ENCODE measurements at places on chromosomes 3 and 15.

GRCh38 chr15:63545520-63545919 is 41.1 kb downstream of the USP3 start:
- DNase-seq = no peak

DNA sequence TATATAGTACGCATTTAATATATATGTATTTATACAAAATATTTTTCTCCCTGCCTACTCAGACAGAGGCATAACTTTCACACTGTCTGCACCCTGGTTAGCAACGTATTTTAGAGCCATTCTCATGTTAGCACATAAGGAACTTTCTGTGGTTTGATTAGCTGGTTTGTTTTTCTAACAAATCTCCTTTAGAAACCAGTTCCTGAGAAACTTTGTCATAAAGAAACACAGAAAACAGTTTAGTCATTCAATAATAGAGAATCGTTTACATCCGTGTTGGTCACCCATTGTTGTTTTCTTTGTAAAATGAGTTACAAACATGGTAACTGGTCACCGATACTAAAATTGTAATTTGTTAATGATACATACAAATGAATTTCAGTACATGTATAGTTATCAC is 5.9 kb upstream of the NGRN start:
- no peak for DNase-seq

GRCh38 chr15:49215768-49216739 is 46.0 kb downstream of the GALK2 start:
- DNase-seq = no peak

DNA sequence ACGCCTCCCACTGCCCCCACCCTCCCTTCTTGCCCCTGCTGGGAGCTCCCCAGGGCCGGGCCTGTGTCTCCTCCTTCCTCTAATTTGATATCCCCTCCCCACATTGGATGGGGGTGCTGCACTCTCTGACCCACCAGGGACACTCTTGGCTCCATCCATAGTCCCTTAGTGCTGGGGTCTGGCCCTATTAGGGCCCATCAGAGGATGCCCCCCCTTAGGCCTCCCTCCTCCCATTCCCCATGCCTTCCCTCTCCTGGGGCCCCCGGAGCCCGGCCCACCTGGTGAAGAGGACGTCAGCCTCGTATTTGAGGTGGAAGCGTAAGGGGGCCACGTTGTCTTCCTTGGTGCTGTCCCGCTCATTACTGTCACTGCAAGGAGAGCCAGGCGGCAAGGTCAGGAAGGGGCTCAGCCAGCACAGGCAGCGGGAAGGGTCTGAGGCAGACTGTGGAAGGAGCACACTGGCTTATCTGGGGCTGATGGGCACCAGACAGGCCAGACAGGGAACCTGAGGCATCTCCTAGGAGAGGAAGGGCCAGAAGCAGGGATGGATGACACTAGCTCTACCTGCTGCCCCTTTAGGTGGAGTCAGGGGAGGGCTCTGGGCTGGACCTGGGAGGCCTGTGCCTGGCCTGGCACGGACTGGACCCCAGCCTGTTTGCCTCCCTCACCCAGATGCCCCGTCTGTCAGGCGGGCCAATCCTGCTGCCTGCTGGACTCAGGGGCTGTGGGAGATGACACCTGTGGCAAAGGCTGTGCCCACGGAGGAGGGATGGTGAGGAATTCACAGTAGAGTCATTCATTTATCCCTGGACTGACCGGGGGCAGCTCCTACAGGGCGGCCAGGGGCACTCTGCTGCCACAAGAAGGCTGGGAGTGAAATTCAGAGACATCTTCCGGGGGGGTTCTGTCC is 36.2 kb downstream of the FEM1B start:
- no peak for DNase-seq

DNA sequence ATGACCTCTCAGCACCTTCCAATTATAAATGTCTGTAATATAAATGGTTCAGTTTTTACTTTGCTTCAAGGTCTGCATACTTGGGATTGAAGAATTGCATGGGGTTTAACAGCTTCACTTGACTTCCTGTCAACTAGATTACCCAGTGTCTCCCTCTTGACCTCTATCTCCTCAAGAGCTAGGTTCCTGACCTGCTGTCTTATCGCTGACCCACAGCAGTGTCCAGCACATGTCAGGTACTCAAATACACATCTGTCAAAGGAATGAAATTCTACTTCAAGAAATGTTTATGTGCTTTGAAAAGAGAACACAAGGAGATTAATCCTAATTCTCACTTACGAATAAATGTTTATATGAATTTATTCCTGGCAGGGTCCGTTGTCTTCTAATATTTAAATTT is 284.5 kb downstream of the SLC9A9 start:
- DNase-seq = no peak

GRCh38 chr3:174387736-174388135 is 471.4 kb upstream of the NAALADL2 start:
- no peak for DNase-seq

DNA sequence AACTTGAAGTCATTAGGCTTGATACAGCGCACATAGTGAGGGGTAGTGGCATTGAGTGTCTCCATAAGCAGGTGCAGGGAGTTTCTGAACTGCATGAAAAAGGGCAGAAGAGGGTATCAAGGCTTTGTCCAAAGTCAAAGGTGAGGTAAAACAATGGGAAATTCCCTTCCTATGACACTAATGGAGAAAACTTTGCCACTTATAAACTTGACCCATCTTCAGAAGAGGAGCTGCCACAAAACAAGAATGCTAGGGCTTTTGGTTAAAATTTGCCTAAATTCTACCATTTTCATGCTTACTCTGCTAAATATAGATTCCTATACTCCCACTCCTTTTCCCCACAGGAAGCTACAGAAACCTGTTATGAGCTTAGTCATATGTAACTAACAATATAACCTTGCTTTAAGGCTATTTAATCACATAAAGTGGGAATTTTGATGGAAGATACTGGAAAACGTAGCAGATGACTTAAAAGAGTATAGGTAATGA is 87.5 kb upstream of the MYO5C start:
- no peak for DNase-seq

GRCh38 chr3:109356442-109357155 is 19.3 kb upstream of the DPPA4 start:
- DNase-seq = no peak

GRCh38 chr3:38284756-38285150 is 2.7 kb downstream of the SLC22A14 start:
- no peak for DNase-seq

- DNase-seq = no peak
Measured at GRCh38 chr3:186705882-186706780, 11.0 kb upstream of the KNG1 start.

- no peak for DNase-seq
Measured at GRCh38 chr3:184541886-184542562, 19.6 kb upstream of the EPHB3 start.

DNA sequence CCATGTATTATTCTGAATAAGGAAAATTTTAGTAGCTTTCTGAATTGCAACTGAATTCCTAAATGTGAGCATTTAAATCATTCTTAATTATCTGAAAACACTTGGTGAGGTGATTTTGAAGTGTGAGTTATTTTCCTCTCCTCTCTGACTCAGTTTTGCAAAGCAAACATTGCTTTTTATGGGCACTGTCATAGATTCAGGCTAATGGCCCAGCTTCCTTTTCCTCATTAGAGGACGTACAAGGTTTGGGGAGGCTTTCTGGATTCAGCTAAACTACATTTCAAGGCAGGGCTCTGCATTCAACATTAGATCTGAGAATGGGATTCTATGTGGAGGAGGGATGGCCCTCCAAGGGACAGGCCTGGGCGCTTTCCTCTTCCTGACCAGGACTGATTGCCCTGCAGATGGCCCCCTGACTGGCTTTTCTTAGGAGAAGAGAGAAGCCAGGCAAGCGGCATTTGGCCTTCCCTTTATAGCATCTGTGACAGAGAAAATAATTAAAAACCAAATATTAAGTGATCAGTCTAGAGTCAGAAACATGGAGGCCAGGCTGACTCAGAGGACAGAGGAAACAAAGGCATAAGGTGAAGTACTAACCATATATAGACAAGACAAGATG is 53.0 kb upstream of the STXBP5L start:
- DNase-seq = no peak

GRCh38 chr3:107206945-107207344 is 170.3 kb upstream of the CCDC54 start:
- no peak for DNase-seq

GRCh38 chr3:185572183-185572582 is 13.9 kb upstream of the SENP2 start:
- DNase-seq = no peak

DNA sequence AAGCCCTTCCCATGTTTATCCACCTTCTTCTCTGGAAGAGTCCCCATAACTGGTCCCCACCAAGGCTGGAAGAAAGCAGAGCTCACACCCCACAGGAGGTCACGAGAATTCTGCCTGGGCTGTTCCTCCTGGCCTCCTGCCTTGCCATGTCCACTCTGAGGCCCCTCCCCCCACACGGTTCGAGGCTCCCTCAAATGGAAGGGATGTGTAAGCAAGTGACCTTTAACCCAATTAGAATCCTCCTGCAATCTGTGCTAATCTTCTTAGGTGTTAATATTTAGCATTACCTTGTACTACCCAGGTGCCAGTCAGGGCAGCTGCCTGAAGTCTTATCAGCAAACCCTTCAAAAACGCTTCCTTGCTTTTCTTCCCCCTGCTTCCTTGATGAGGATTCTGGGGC is 32.4 kb upstream of the DYNC1LI1 start:
- DNase-seq = no peak

GRCh38 chr15:99826157-99826780 is 93.0 kb upstream of the LYSMD4 start:
- DNase-seq = no peak

DNA sequence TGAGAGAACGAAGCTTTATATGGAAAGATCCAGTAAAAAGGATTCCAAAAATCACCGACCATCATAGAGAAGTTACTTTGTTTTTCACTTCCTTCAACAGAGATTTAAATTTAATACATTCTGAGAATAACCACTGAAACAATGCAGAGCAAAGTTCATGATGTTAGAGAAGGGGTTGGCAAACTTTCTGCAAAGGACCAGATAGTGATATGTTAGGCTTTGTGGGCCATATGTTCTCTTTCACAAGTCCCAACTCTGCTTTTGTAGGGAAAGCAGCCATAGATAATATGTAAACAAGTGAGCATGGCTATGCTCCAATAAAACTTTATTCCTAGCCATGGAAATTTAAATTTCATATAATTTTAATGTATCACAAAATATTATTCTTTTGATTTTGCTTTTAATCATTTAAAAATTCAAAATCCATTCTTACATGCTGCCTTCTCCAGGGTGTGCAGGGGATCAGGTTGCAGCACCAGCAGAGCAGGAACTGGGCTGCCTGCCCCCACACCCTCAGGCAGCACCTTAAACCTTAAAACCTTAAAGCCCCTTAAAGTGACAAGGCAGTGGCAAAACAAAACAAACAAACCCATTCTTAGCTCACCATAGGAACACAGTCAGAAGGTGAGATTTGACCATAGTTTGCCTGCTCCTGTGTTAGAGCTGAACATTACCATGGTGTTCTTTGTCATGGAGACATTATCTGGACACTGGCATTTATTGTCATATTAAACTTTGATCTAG is 16.9 kb upstream of the IGSF10 start:
- DNase-seq = no peak

GRCh38 chr3:42556089-42556632 is 25.6 kb downstream of the SEC22C start:
- no peak for DNase-seq

DNA sequence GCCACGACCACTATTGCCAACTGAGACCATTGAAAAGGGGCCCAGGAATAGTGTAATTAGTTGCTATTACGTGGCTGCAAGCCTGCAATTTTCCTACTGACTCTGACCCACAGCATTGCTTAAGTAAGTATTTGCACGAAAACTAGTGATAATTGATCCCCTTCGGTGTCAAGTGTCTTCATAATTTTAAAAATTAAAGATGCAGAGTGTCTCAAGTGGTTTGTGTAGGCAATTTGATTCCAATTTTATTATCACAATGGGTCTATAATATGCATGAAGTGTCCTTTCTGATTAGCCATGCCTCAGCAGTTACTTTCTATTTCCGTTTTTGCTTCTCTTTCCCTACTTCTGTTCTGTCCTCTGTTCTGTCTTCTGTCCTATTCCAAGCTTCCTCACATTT is 259.2 kb downstream of the C3orf38 start:
- peak; percentile 56 for DNase-seq

DNA sequence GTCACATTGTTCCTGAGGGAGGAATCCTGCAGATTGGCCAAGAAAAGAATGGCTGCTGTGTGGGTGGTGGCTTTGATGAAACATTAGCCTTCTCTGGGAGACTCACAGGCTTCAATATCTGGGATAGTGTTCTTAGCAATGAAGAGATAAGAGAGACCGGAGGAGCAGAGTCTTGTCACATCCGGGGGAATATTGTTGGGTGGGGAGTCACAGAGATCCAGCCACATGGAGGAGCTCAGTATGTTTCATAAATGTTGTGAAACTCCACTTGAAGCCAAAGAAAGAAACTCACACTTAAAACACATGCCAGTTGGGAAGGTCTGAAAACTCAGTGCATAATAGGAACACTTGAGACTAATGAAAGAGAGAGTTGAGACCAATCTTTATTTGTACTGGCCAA is 6.1 kb downstream of the PTX3 start:
- DNase-seq = no peak

GRCh38 chr3:101084404-101084803 is 91.2 kb upstream of the ABI3BP start:
- no peak for DNase-seq

DNA sequence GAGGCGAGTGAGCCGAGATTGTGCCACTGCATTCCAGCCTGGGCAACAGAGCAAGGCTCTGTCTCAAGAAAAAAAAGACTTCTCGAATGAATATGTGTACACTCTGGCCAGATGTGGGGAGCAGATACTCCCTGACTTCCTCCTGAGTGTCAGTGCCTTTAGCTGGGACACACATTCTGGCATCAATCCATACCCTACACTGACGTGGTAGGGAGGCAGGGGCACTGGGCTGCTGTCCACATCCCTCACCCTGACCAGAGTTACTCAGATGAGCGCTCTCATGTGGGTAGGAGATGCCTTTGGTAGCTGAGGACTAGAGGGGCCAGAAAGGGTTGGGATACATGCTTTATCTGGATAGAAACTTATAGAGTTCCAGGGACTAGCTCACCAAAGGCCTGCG is 15.6 kb downstream of the LIMD1 start:
- DNase-seq = no peak

GRCh38 chr3:88198121-88198520 is 48.4 kb downstream of the C3orf38 start:
- no peak for DNase-seq

DNA sequence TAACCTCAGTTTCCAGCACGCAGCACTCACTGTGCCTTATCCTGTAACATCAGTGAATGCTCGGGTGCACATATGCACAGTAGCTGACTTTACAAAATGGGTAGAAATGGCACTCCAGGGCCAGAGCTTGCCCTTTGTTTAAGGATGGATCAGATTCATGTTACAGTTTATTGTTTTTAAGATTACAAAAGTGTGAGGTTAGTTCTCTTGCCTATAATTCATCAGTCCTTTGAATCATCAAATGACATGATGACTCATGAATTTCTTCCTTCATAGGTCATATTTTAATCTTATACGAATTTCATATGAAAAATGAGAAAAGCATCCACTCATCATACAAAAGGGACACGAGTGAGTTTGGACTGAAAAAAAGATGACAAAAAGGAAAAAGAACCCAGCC is 545.3 kb downstream of the GBE1 start:
- DNase-seq = no peak

Measured in retina (tissue), 1 donor.